ENCODE measurements at places on chromosomes 5 and 9. TPM values are rescaled to one million over a fixed set of nuclear protein-coding genes. Genes with fewer than 3 reads are reported as not detected.

Gene SLC25A51
- total RNA-seq, result 22.1 TPM

Gene GTF2H2
- total RNA-seq, result 39.5 TPM

Gene VPS13A
- 56.0 TPM for total RNA-seq

Gene FAM153A
- 35.5 TPM for total RNA-seq

Gene CCL27
- 0.68 TPM for total RNA-seq

Gene SCGB3A2
- total RNA-seq, result not detected

Gene HMMR
- total RNA-seq, result 0.31 TPM

Gene SLC22A4
- total RNA-seq, result 3.1 TPM

Gene UAP1L1
- 12.7 TPM for total RNA-seq

- no peak for DNase-seq
Observed at GRCh38 chr5:45417285-45417998, 278.7 kb downstream of the HCN1 start.

DNA sequence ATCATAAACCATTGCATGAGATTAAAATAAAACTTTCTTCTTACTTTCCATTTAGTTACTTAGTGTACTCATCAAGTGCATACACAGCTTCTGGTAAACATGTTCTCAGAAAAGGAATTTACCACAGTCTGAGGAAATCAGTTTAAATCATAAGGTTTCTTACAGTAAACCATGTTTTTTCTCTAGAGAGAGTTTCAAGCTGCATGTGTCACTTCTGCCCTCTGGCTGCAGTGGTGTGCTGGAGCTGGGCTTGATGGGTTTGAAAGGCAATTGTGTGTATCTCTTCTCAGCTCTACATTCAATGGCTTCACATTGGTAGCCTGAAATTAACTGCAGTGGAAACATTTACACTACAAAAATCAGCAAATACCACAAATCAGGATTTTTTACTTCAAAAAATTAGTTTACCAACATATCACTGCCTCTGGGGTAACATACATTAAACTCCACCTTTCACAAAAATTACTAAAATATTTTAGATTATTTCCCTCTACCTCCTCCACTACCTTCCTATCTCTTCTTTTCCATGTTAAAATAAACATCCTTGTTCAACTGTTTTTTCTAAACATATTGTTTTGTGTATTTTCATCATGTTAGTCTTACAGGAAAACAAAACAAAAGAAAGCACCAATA lies 414.3 kb downstream of the ANXA1 start:
- DNase-seq, result no peak

DNA sequence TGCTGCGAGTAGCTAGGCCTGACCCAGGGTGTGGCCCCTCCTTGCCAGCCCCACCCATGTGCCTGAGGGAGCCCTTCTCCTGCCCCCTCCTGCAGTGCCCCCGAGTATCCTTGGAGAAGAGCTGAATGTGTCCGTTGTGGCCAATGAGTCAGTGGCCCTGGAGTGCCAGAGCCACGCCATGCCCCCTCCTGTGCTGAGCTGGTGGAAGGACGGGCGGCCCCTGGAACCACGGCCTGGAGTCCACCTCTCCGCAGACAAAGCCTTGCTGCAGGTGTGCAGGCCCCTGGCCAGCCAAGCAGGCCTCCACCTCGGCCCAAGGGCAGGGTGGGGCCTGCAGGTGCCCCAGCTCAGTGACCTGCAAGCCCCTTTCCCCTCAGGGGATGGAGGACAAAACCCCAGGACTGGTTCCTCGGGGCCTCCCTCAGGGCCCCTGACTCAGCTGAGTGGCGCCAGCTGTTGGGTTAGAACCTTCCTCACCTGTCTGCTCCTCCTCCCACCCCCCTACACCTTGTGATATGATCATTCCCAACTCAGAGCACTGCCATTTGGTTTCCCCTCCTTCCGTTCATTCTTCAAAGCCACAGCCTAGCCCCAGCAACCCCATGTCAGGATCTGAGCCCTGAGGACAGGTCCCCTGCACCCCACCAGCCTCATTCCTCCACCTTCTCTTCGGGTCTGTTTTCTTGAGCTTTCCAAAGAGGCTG lies 80.0 kb upstream of the ASS1 start:
- no peak for DNase-seq

- DNase-seq, result peak; percentile 49
Observed at GRCh38 chr5:15501091-15501791, 1.3 kb downstream of the FBXL7 start.

GRCh38 chr5:59267033-59267432 lies 626.5 kb downstream of the PDE4D start:
- DNase-seq, result no peak

DNA sequence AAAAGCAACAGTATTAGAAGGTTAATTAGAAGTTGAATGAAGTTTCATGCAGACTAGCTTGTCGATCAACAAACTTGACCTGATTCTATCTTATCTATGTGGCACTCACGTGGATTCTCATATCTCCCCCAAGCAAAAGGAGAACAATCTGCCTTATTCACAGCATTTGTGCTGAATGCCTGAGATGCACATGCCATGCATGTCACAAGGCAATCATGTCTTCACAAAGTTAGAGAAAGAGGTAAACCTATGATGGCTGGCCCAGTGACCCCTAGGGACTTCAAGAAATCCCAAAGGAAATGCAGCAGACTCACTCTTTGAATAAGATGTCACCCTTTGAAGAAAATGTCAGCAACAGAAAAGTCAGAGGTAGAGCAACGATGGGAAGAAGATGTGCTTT lies 17.6 kb upstream of the SHOC1 start:
- no peak for DNase-seq

DNA sequence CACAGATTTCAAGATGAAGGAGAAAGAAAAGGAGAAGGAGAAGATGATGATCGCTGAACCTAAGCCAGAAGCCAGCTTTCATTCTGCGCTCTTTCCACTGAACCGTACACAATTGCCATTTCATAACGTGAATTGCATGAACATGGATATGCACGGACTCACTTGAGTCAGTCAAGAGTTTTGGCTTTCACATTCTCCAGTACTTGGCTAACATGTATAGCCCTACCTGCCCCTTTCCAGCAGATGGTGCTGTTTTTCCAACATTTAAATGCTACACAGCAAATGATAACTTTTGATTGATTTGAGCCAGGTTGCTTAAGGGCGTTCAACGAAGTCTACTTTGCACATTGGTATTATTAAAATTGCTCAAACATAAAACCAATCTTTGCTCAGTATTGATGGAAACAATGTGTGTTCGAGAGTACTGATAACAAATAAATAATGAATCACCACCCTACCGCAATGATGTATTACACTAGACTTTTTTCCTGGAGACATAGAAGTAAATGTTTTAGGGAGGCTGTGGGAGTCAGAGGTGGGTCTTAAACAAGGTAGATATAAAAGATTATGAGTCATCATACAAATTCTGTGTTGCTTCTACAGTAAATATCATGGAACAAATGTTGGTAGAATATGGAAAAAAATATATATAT lies 196.4 kb downstream of the TRPM3 start:
- peak; percentile 47 for DNase-seq

- no peak for DNase-seq
Observed at GRCh38 chr9:95880021-95880690, 4.7 kb downstream of the ERCC6L2 start.

- DNase-seq, result peak; percentile 66
Observed at GRCh38 chr9:109499631-109500410, 1.7 kb upstream of the PTPN3 start.

DNA sequence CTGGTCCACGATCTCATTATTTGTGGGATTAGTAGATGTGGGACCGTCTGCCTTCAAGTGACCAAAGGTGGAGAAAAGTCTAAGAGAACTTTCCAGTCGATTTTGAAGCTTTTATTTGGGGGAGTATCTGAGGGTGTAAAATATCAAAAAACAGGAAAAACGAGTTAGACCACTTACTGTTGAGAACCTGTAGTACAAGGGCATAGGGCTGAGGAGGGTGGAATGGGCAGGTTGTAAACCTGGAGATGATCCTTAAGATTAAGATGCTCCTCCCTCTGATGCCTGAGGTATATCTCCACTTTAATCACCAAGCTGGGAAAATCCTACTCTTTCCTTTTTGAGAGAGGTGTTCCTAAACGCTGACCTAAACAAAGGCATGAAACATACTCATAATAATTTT lies 32.0 kb upstream of the GTF2H2C start:
- no peak for DNase-seq

DNA sequence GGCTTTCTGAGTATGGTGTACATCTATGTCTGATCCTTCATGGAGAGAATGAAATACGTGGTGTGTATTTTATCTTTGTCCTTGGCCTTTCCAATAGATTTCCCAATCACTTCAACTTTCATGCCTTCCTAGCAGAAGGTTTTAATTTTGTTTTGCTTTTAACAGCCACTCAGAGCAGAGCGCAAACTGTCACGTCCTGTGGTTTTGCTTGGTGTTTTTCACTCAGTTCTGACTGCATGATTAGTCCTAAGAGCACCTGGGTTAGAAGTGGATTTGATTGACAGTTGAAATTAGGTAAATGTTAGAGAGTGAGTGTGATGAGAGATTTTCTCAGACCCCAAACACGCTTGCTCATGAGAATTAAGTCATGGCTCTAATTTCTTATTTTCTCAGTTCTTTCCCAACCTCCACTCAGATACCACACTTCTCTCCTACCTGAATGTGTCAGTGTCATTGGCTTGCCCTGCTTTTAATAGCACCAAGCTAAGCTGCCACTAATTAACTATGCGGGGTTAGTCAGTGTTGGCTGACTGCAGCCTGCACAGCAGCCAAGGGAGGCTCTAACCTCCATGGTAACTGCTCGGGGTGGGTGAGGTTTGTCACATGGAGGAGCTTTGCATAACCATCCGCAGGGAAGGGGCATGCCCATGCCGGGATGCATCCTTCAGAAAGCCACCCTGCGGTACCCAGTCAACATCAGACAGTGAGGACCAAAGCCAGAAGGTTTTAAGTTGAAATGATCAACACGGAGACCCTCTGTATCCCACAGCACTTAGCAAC lies 173.4 kb downstream of the NR3C1 start:
- DNase-seq, result no peak

DNA sequence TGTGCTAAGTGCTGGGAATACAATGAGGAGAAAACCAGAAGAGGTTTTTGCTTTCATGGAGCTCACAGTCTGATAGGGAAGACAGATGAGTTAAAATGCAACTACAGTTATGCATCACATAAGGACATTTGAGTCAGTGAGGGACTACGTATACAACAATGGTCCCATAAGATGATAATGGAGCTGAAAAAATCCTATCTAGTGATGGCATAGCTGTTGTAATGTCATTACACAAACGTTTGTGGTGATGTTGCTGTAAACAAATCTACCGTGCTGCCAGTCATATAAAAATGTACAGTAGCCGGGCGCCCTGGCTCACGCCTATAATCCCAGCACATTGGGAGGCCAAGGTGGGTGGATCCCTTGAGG lies 110.1 kb upstream of the RAD23B start:
- DNase-seq, result no peak

DNA sequence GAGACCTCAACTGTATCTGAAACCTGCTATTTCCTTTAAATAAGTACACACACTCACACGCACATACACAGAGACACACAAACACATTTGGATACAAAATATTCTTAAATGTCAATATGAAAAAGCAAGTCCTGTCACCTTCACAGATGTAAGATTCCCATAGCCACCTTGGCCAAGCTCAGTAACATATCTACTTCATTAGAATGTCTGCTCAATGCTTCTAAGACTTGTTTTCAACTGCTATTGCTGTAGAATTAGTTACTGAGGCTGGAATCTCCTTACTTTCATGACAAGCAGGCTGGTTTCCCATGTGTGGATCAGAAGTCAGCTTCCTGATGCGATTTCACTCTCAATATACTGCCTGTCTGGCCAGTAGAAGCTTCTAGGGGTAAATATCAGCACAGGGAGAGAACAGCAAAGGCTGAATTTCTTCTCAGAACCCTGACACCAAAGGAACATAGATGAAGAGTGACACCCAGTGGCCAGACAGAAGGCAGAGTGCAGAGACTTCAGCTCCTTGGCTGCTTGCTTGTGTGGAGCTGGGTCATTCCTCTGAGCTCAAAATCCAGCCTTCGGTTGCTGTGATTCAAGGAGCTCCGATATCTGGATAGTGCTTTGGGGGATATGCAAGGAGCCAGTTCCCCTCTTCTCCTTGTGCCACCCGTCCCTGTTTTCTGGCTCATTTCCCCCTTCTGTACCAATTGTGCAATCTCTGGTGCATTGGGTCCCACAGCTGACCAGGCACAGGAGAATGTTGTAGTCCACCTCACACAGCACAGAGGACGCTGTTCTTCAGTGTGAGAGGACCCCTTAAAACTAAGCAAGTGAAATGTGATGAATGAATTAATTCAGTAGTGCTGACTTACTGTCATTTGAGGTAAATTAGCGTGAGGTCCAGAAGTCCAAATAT lies 26.6 kb upstream of the ABLIM3 start:
- peak; percentile 78 for DNase-seq

- DNase-seq, result no peak
Observed at GRCh38 chr9:132242621-132243155, 80.8 kb downstream of the NTNG2 start.

DNA sequence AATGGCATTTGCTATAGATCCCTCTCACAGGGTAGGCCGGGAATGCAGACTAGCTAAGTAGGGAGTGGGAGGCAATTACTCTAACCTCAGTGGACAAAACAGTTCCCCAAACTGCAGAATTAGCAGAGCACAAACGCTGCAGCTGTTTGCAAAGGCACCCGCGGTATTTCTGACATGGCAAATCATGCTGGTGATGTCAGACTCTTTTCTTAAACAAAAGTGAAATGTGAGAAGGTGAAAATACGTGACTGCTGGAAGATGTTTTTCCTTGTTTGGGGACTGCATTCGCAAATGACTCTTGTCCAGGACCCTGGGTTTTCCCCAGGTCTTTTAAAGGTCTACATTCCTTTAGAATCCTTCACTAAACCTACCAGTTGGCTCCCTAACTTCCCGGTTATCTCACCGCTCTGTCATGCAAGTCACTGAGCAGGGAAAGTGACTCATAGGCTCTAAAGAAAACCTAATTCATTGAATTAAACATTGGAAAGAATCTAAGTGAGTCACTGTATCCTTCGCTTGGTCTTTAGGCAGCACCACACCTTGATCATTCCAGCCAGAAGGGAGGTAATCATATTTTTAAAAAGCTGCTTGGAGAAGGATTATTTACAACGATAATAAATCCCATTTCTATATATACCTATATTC lies 91.5 kb upstream of the DNAH5 start:
- DNase-seq, result no peak

GRCh38 chr5:67520161-67520908 lies 323.7 kb upstream of the CD180 start:
- no peak for DNase-seq

DNA sequence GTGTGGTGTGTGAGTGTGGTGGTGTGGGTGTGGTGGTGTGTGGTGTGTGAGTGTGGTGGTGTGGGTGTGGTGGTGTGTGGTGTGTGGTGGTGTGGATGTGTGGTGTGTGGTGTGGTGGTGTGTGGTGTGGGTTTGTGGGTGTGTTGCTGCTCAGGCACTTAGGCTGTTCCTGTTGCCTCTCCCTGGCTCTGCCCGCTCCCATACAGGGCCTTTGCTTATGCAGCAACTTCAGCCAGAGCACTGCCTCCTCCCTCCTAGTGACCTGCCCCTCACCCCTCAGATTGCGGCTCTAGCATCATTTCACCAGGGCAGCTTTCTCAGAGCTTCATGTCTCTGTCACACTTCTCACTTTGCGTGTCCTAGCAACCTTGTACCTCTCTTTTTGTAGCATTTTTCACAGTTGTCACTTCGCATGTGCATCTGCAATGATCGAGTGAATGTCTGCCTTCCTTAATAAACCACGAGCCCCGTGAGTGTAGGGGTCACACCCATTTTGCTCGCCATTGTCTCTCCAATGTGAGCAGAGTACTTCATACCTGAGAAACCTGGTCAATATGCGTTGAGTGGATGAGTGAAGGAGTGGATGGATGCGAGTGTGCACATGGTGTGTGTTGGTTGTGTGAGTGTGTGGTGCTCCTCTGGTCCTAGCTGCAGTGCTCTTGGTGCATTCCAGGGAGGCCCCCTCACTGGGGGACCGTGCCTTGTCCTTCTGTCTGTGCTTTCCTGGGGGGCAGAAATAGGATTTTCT lies 167.9 kb upstream of the PANK3 start:
- DNase-seq, result peak; percentile 34

GRCh38 chr5:173069671-173070070 lies 13.5 kb downstream of the CREBRF start:
- no peak for DNase-seq
